Astrocyte (in vitro differentiated cells and primary cell): ENCODE measurements at places on chromosomes 1 and 21. TPM values are rescaled to one million over a fixed set of nuclear protein-coding genes. Genes with fewer than 3 reads are reported as not detected.
A peak's percentile ranks its signal among the peaks of the same experiment; 100 is the strongest.

DNA sequence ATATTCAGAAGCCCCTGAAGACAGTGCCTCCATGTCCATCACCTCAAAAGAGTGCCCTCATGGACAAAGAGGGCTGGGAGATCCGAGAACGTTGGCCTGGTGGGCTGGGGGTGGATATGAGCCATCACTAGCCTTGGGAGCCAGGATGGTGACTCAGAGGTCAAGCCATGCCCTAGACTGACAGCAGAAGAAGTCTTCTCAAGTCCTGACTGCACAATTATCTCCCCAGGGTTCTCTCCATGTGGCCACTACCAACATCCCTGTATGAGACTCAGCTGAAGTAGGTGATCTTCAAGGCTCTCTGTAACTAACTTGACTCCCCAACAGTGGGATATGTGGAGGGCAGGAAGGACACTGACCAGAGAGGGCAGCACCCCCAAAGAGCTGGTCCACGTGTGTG, 7.1 kb upstream of the USF1 start:
- no peak for DNase-seq

DNA sequence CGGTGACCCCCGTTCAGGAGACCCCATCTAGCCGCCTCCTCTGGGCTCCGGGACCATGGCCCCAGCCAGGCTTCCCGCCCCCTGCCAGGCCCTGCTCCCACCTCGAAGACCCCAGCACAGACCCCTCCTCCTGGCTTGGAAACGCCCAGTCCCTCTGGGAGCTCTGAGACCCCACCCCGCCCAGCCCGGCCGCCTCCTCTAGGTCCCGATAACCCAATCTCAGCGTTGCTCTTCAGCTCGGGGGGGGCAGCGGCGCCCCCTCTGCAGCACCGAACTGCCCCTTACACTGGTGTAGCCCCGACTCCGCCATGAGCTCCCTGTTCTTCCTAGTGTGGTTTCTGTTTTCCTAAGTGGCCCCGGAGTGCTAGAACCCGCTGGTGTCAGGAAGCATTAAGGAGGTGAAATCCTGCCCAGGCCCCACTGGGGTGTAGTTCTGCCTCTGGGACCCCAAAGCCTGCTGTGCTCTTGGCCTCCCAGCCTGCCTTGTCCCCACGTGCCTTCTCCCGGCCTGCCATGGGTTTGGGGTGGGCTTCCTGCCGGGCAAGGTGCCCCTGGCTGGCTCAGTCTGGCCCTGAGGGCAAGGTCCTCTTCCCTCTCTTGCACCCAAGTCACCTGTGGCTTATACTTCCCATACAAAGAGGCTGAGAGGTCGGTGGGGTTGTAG, 10.7 kb upstream of the MMEL1 start:
- no peak for DNase-seq

DNA sequence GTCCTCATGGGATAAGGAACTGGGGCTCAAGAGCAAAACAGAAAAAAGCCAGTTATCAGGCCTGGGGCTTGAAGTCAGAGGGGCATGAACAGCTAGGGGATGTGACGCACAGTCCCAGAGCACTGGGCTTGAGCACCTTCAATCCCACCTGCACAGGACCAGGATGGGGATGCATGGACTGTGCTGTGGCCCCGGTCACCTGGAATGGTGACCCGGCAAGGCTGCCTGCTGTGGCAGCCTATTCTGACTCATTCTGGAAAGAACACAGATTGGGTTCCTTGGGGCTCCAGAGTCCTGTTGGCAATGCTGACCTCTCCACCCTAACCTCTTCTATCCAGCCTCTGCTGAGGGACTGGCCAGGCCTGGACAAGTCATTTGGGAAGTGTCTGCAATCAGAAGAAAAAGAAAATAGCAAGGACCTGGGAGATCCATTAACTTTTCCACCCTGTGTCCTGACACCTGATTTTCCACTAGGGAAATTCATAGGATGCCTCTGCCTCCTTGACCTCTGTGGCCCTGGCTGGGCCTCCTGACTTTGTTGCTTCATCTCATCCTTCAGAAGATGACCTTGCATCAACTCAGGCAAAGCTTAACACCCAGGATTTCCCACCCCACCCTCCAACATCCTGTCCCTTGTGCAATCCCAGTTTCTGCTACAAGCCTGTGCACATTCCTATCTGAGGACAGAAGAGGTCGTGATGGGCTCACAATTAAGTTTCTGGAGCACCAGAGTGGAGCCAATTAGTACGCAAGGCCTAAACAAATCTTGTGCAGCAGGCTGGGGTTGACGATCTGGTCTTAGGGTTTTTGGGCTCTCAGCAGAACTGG, 17.9 kb upstream of the FMOD start:
- no peak for DNase-seq

- DNase-seq: peak; percentile 43
Observed at GRCh38 chr1:24027838-24028468, 47.8 kb upstream of the SRSF10 start.

- DNase-seq: no peak
Observed at GRCh38 chr1:197632651-197633050, 142.6 kb downstream of the DENND1B start.

- DNase-seq: no peak
Observed at GRCh38 chr1:224504297-224505041, 69.9 kb upstream of the WDR26 start.

- DNase-seq: no peak
Observed at GRCh38 chr1:5810131-5810530, 182.1 kb downstream of the NPHP4 start.

DNA sequence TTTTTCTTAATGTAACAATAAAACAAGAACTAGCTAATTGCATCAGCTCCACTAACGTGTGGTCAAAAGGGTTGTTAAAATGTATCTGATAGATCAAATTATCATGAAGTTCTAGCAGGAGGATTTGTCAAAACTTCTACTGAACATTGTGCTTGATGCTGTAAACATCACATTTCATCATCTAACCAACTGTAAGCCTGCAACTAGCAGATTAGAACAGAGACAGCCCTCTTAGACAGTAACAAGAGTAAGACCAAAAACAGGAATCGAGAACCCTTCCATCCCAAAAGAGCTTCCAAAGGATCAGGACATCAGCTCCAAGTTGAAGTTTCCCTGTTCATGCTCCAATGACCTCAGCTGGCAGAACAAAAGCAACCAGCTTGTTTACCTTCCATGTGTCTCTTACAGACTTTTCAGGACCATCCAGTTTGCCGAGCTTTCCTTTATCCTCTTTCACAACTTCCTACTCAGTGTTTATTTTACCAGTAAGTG, 44.6 kb downstream of the NIBAN1 start:
- DNase-seq: no peak

GRCh38 chr21:21216047-21216446, 217.8 kb downstream of the NCAM2 start:
- DNase-seq: no peak

DNA sequence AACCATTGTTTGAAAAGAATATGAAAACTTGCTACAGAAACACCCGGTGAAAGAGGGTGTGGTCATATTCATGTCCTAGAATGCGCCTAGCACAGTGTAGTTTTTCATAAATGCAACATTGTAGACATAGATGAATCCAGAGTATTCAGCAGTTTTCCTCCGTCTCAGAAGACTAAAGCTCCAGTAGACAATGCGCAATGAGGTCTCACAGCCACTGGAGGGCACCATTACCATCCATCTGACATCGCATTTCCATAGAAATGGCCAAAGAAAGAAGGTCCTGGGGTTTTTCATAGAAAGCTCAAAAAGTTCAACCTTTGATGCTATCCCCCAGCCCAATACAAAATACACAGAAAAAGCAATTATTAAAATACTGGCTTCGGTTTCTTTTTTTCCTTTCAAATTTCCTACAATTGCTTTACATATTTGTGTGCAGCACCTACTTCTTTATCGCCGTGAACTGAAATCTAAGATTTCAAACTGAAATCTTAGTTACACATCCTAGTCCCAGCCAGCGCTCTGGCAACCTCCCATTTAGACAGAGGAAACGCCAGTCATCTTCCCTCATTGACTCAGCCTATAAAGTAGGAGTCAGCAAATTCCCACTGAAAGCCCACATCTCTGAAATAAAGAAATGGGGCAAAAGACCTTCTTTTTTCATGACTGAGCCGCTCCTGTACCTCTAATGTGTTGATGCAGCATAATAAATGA, 3.9 kb upstream of the CD58 start:
- peak; percentile 35 for DNase-seq

DNA sequence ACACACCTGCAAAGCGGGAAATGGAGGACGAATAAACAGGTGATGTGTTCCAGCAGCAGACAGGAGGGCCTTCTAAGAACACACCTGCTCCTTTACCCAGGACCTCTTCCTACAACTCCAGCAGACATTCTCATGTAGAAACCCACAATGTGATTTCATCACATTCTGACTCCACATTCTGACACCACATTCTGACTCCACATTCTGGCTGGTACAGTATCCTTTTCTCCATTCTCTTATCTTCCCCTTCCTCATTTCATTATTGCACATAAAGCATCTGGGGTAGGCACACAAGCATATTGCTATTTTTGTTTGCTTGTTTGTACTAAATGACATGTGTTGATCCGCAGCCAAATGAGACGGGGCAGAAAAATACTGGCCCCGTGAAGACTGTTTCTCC, 3.6 kb upstream of the ZNF124 start:
- no peak for DNase-seq

Gene LCE2A
- total RNA-seq: not detected in 2 replicates

Gene CRYZ
- total RNA-seq: 29.8 and 31.0 TPM in 2 replicates

Gene CELSR2
- 8.5 and 10.0 TPM in 2 replicates for total RNA-seq

Gene KLHDC8A
- total RNA-seq: 0.39 and 0.50 TPM in 2 replicates
